ENCODE measurements at places on chromosomes 16 and 17.

- DNase-seq = no peak
These were observed 16.2 kb upstream of the IL17C start for GRCh38 chr16:88622125-88622524.

DNA sequence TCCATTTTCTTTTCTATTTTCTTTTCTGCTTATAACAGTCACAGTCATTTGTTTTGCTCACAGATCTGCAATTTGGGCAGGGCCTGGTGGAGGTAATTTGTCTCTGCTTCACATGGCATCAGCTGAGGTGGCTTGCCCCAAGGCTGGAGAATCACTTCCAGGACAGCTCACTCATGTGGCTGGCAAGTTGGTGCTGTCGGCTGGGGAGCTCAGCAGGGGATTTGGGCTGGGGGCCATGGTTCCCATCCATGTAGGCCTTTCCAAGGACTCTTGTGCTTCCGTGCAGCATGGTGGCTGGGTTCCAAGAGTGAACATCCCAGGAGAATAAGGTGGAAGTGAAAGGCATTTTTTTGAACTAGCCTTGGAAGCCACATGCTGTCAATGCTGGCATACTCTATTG lies 85.7 kb downstream of the MGAT5B start:
- DNase-seq = no peak

GRCh38 chr16:1225051-1225451 lies at the start of gene TPSG1:
Gene TPSG1, minus strand, starts transcription at chr16:1225268. Its CDS starts 16 bp downstream, at chr16:1225252.
- no peak for DNase-seq

- no peak for DNase-seq
These were observed 3.3 kb downstream of the ERBB2 start for GRCh38 chr17:39702901-39703893.

DNA sequence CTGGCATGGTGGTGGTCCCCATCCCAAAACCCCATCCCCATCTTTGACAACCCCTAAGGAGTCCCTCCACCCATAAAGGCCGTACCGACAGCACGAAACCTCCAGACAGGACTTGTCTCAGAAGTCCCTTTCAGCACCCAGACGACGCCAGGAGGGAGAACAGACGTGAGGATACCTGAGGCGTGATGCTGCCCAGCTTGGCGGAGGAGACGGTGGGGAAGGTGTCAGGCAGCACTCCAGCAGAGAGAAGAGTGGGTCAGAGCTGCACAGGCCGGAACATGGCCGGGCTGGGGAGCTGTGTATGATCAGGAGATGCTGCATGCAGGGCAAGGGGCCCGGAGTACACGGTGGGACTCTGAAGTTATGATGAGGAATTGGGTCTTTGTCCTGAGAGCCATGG lies 244.2 kb downstream of the GSG1L start:
- no peak for DNase-seq

DNA sequence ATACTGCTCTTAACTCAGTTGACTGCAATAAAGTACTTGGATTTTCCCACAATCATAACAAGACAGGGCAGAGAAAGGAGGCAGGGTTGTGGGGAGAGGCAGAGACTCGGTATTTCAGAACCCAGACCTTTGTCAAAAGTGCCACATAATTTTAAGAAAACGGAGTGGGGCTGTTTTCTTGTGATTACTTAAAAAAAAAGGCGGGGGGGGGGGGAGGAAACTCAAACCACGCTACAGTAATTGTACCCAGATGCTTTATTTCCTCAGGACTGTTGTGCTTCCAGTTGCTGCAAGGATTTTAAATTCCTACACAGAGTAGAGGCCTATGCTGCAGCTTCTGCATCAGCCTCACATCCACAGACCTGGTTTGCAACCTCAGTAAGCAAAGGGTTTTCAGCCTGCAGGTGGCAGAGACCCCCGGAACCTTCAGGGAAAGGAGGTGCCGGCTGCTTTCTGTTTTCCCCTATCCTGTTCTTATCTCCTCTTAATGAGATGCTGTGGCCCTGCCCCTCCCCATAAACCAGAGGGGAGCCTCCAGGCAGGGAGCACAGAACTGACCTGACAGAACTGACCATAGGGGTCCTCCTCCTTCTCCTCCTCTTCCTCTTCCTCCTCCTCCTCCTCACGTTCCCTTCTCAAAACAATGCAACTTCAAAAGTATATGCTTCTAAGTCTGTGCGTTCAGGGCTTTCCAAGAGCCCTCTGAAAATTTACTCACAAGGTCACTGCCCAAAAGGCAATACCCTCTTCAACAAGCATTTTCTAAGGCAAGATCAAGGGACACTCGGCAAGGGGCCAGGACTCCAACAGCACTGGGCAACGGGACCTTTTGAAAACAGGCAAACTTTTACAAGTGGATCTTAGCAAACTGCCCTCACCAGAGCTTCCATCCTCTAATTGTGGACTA lies 7.5 kb downstream of the AXIN2 start:
- no peak for DNase-seq

GRCh38 chr16:87855852-87856715 lies 13.2 kb downstream of the SLC7A5 start:
- DNase-seq = peak; percentile 80

DNA sequence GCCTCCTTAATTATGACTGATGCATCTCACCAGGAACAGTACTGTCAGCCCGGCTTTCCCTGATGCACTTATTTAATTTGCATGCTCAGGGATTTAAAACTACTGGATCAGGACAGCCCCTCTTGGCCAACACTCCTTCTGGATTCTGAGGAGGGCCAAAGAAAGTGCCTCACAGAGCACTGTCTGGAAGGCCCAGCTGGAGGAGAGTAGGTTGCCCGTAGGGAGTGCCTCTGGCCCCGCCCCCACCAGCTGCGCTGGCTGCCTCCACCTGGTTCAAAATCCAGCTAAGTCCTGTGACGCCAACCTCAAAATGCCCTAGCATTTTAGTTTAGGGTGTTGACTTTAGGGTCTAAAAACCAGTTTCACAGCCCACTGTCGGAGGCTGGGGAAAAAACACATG lies 49.4 kb upstream of the SREBF1 start:
- no peak for DNase-seq

GRCh38 chr17:44786551-44787081 lies 27.8 kb downstream of the ADAM11 start:
- DNase-seq = no peak

DNA sequence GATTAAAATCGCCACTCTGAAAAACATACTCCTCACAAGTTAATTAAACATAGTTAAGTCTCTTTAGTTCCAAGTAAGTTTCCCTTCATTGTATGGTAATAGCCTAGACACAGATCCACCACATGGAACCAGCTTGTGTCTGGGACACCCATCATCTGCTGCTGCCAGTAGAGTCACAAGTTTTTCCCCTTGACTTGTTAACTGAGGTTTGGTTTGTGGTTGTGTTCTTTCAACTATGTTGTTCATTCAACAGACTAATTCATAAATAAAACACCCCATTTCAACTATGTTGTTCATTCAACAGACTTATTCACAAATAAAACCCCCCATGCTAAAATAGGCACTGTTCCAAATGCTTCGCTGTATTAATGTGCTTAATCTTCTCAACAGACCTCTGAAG lies 24.4 kb downstream of the YWHAE start:
- DNase-seq = no peak

DNA sequence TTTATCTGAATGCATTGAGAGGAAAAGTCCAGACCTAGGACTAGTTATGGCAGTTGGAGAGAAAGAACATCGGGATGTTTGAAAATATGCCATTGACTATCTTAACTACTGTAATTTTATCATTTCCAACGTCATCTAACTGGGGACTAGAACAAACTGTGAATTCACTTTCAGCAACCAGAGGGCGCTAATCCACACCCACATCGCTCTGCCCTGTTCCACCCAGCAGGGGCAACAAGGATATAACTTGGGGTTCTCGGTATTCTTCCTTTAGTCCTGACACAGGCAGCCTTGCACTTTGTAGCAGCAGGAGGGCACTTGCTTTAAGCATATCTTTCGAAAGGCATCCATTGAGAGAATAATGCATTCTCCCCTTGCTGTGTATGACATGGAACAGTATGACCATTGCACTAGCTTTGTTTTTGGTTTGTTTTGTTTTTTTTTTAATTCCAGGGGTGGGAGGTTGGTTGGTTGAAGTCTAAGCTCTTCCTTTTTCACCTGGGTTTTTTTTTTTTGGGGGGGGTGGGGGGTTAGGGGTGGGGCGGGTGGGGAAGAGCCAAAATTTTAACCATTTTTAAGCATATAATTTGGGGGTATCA lies 31.5 kb downstream of the SIAH1 start:
- DNase-seq = no peak

- no peak for DNase-seq
These were observed 5.6 kb upstream of the CXCL16 start for GRCh38 chr17:4744999-4745969.

GRCh38 chr17:33529816-33530215 lies 236.7 kb upstream of the ASIC2 start:
- DNase-seq = no peak

GRCh38 chr17:81365601-81366585 lies 29.4 kb upstream of the BAHCC1 start:
- DNase-seq = peak; percentile 54

DNA sequence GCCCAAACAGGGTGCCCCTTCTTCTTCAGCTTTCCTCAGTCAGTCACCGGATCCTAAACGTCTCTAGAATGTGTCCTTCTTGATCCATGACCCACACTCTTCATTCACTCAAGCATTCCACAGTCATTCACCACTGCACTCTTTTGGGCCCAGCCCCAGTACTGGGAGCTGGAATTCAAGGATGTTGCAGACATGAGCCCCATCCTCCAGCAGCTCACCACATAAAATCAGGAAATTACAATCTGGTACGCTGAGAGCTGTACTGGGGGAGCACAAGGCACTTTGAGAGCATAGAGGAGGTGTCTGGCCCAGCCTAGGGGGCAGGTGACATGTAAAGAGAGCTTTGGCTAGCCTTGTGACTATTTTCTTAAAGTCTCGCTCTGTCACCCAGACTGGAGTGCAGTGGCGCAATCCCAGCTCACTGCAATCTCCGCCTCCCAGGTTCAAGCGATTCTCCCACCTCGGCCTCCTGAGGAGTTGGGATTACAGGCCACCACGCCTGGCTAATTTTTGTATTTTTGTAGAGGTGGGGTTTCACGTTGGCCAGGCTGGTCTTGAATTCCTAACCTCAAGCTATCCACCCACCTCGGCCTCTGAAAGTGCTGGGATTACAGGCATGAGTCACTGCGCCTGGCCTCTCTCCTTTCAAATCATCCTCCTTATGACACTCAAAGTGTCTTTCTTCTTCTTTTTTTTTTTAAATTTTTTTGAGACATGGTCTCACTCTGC lies 18.7 kb downstream of the CES4A start:
- no peak for DNase-seq

Measured in ascending aorta (tissue), 2 donors.